ENCODE measurements at places on chromosomes 11 and 22.

- DNase-seq = no peak
Measured at GRCh38 chr11:69436041-69436982, 45.2 kb upstream of the LINC01488 start.

DNA sequence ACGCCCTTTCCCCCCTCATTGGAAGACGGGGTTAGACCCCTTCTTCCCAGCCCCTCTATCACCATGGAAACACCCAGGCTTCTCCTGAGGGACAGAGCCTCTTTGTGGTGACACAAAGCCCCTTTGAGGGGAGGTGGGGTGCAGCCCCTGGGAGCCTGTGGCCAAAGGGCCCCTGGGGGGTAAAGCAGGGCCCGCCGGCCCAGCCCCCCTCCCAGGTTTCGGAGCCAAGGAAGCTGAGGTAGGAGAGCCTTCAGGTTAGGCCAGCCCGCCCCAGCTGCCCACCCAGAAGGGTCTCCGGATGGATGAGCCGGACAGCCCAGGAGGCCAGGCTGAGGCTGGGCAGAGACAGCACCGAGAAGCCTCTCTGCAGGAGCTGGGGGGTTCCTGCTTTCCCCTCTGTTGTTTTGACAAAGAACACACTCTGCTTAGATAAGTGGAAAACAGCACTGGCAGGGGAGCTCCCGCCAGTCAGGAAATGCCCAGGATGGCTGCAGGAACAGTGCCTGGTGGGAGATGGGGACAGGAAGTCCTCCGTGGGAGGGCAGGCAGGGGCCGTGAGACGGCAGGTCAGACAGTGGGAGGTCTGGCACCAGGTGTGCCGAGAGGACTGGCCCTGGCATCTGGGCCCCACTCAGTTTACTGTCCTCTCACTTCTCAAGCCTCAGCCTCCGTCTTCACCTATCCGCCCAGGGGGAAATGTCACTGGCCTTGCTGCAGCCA is 18.2 kb downstream of the ARVCF start:
- no peak for DNase-seq

- DNase-seq = no peak
Measured at GRCh38 chr11:64406221-64406946, 47.4 kb downstream of the RPS6KA4 start.

- no peak for DNase-seq
Measured at GRCh38 chr11:4607096-4607495, 935 bp downstream of the TRIM68 start.

DNA sequence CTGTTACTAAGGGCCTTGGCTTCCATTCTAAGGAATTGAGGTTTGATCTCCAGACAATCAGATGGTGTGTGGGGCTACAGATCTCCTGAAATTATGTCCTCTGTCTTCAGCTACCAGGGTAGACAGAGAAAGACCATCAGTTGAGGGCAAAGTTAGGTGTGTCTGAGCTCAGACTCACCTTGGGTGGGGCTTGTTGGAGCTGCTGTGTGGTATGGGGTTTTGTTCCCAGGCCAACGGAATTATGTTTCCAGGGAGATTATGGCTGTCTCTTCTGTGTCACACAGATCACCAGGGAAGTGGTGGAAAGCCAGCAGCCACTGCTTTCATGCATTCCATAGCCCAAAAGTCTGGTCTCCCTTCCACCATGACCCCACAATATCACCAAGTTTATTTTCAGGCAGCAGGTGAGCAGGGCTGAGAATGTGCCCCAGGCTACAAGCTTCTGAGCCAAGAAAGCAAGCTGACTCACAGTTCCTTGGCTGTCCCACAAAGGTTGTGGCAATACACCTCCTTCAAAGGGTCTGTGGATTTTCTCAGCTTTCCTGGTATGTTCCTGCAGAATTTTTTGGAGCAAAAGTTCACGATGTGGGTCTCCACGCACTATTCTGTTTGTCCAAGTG is 714.9 kb downstream of the LUZP2 start:
- DNase-seq = no peak

- DNase-seq = no peak
Measured at GRCh38 chr11:122345586-122345985, 229.6 kb upstream of the BLID start.

DNA sequence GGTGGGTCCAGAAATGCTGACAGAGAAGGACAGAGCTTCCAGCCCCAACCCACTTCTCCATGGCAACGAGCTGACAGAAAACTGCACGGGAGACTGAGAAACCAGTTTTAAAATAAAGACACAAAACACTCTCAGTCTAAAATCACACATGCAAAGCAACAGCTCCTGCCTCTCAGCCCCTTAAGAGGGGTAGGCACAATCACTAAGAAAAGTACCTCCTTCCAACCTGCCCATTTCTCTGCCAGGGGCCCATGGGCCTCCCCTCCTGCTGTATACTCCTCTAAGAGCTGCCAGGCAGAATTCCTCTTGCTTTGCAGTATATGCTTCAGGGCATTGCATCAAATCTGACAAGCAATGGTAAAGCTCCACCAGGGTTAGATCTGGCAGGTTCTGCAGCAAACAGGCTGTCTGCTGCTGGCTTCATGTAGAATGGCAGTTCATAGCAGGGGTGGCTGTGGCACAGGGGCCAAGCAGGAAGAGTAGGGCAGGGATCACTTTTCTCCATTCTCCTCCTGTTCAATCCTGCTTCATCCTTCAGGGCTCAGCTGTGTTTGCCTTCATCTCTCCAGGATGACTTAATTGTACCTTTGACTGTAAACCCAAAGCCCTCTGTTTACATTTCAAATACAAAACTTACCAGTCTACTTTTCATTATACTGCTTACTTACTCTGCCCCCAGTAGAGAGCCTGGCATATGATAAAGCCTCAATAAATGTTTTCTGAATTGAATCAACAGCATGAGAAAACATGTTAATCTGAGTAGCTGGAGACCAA is 77.7 kb downstream of the KCNC1 start:
- DNase-seq = no peak

DNA sequence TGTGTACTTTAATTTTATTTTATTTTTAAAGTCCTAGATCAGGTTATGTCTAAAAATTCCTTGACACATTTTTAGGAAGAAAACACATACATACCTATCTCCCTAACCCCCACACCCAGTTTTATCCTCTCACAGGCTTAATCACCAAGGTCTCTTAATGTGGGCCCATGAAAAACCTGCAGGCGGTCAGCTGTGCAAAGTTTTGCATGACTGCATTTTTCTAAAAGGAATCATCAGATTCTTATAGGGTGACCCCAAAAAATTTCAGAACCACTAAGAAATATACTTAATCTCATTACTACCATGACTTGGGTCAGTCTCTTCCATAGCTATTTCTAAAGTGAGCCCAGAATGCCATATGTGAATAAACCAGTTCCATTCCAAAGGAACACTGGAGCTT is 19.8 kb downstream of the SAA1 start:
- DNase-seq = no peak

GRCh38 chr22:23385678-23386631 is 194.1 kb downstream of the IGLL1 start:
- DNase-seq = peak; percentile 79

DNA sequence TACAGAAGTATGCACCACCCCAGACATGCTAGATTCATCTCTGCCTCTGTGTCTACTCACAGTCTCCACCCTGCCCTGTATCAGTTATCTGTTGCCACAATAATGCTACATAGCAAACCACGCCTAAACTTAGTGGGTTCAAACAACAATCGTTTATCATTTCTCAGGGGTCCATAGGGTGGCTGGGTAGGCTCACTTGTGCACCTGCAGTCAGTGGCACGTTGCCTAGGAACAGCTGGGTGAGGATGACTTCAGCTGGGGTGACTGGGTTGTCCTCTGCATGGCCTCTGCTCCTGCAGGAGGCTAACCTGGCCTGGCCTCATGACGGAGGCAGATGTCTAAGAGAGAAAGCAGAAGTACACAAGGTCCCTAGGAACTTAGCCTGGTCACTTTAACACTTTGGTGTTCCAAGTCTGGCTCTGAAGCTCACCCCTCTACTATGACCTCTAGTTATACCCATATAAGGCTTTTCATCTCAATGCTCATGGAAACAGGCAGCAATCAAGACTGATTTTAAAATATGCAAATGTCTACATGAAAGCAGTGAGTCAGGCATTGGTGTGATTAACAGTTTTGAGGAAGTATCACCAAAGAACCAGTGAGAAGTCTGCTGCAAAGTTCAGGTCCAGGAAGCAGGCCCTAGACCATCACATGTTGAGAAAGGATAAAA is 10.7 kb downstream of the OLFML1 start:
- DNase-seq = no peak

GRCh38 chr11:35825386-35825785 is 118.5 kb upstream of the LDLRAD3 start:
- DNase-seq = no peak

DNA sequence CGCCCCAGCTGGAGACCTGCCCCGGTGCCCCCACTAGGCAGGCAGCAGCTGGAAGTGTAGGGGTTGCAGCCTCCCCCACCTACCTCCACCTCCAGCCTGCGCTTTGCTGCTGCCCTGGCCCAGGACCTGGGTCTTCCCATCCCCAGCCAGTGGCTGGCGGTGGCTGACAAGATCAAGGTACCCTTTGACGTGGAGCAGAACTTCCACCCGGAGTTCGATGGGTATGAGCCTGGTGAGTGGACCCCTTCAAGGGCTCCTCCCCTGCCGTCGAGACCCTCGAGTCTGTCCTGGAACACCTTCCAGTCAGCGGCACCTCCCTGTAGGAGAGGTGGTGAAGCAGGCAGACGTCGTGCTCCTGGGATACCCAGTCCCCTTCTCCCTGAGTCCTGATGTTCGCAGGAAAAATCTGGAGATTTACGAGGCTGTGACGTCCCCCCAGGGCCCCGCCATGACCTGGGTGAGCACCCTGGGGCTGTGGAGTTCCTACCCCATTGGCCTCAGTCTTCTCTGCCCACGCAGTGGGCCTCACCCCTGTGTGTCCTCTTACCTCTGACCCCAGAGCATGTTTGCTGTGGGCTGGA is 4.4 kb downstream of the PGGHG start:
- DNase-seq = peak; percentile 3

DNA sequence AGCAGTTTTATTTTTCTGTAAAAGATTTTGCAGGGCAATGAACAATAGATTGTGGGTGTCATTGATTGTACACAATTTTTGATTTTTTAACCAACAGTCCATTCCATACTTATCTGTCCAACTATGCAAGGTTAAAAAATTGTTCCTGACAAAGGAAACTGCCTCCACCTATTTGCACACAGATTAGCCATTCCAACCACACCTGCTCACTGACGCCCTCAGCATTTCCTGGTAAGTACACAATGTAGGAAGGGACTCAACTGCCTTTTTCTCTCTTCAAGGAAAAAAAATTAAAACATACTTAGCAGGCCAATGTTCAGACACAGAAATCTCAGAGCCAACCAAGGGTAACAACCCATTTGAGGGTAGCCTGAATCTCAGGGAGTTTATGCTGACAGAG is 4.3 kb upstream of the FUT4 start:
- DNase-seq = no peak

DNA sequence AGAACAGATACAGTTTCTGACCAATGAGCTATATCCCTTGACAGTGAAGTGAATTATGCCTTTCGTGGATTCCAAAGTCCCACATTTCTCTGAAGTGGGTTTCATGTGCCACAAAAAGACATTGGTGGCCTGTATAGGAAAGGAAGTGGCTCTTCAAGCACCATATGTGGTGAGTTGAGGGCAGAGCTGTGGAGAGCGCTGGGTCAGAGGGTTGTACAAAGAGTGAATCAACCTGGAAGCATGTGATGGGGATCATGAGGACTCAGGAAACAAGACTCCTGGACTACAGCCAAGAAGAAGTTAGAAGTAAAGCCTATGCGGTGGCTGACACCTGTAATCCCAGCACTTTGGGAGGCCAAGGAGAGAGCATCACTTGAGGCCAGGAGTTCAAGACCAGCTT is 579 bp upstream of the SLC5A4 start:
- DNase-seq = no peak

GRCh38 chr22:43154887-43155536 is 3.7 kb downstream of the TSPO start:
- no peak for DNase-seq

- DNase-seq = no peak
Measured at GRCh38 chr11:35102267-35102666, 36.7 kb upstream of the CD44 start.

DNA sequence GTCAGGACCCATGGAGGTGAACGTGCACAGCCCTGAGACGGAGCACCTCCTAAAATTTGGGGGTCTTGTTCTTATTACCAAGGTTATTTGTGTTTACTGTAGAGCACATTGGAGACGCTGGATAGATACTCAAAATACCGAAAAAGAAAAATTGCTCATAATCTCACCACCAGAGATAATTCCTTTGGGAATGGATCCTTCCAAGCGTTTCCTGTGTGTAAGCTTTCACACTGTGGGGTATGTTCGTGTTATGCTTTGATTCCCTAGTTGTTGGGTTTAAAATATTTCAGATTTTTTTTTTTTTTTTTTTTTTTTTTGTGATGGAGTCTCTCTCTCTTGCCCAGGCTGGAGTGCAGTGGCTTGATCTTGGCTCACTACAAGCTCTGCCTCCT is 14.1 kb upstream of the MRGPRD start:
- DNase-seq = no peak

DNA sequence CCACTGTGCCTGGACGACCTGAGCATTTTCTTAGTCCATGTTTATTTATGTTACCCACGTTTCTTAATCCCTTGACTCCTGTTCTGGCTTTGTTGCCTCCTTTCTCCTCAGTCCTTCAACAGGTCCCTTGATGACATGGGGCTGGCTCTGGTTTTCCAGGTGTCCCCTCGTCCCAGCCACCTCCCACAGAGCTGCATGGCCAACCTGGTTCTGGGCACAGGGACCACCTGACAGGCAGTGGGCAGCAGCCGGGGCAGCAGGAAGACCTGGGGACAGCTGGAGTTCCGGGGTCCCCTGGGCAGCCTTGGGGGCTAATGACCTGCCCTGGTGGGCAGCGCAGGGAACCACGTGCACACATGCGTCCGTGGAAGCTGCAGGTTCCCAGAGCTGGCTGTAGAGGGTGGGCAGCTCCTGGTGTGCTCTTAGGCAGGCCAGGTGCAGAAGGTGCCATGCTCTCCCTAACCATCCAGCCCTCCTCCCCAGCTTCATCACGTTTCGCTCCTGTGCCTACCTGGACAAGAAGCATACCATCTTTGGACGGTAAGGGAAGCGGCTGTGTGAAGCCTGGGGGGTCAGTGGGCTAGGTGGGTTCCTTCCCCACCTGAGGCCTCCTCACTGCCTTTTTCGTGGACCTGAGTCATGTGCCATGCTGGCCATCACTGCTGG is 27.7 kb downstream of the PPIL2 start:
- no peak for DNase-seq

DNA sequence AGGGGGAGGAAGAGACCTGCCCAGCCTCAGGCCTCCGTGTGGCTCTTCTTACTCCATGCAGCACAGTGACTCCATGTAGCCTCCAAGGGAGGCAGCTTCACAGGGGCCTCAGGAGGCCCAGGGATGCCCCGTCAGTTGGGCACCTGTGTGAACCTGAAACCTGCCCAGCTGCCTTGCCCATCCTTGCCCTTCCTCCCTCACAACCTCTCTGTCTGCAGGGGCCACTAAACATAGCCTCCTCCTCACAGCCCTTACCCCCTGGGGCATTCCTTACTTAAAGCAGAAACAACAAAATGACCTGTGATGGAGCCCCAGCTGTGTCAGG is 7.1 kb downstream of the LRRC32 start:
- DNase-seq = no peak

- no peak for DNase-seq
Measured at GRCh38 chr11:11814614-11815452, 26.9 kb upstream of the USP47 start.

All from T-helper 17 cell (primary cell).